ENCODE measurements at places on chromosomes 12 and 14. TPM values are rescaled to one million over a fixed set of nuclear protein-coding genes. Genes with fewer than 3 reads are reported as not detected.
A peak's percentile ranks its signal among the peaks of the same experiment; 100 is the strongest.

ACOT4 gene
- 0.45 TPM for polyA plus RNA-seq

CLEC4E gene
- not detected for polyA plus RNA-seq

C1RL gene
- 58.7 TPM for polyA plus RNA-seq

BDKRB2 gene
- polyA plus RNA-seq, result 182 TPM

SLC17A8 gene
- polyA plus RNA-seq, result not detected

GRCh38 chr14:51789596-51789995, 70.8 kb upstream of the GNG2 start:
- no peak for DNase-seq

GRCh38 chr14:66111891-66112290, 374.3 kb upstream of the CCDC196 start:
- DNase-seq, result no peak

DNA sequence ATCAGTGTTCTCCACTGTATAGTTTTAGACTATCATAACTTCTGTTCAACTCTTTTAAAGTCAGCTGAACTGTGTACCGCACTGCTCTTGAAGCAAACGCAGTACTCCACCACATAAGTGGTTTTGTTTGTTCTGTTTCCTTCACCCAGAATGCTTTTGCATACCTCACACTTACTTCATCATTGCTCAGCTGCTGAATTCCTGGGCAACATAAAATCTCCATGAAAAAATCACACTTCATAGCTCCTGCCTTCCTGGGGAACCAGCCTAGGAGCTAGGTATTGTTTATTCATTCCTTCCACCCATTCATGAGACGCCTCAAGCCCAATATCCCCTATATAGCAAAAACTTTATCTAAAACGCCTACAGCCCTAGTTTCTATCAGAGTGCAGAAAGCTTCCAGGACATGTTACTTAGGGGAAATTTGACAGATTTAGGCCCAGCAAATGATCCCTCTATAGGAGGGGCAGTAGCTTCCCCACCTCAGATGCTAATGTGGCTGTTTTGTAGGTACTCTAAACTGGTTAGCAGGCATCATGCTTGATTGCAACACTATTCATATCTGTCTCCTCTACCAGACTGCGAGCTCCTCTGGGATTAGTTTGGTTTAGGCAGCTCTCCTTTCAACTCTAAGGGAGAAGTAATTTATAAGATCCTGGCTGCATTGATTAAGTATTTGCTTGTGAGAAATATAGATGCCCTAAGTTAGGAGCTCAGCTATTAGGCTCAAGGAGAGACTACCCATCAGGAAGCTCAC, 44.5 kb downstream of the LRRC9 start:
- peak; percentile 10 for DNase-seq

PYGL gene
- 60.4 TPM for polyA plus RNA-seq

SIX6 gene
- not detected for polyA plus RNA-seq

DNA sequence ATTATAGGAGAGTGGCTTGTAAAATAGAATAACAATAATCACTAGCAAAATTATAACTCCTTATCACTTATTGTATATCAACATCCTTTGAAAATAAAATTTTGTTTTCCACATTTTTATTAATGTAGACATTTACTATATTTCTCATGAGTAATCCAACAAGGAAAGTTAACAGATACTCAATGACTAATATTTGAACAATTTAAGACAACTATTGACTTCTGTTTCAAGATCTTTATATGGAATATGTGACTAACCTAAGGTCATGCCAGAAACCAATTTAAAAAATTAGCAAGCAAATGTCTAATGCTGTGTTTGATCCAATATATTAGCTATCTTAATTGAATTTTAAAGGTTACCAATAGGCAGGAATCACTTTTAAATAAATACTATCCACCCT, 638.5 kb upstream of the FLRT2 start:
- no peak for DNase-seq

DNA sequence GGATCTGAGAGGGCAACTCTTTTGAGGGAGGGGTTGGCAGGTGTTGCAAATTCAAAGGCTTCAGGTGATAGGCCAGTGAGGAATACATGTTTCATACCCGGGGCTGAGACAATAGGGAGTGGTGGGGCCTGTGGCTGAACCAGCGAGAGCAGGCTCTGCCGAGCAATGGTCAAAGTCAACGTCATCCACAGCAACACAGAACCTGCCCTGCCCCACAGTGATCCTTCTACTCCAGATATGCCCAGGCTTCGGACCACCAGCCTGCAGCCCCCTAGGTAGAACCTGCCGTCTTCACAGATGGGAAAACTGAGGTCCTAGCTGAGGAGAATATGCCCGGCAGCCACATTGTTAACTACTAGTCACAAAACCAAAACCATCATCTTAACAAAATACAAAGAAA, 4.1 kb downstream of the SERPINA1 start:
- DNase-seq, result no peak

P2RX2 gene
- not detected for polyA plus RNA-seq

Measured in AG04450 (cell line).